Activated naive CD8-positive, alpha-beta T cell treated with anti-CD3 and anti-CD28 coated beads, Interleukin-2, amount 50 U/mL, for 16 hours (primary cell): ENCODE measurements at places on chromosomes 12 and 14.

GRCh38 chr12:4197922-4198763 lies 75.4 kb upstream of the CCND2 start:
- no peak for DNase-seq

- DNase-seq, result no peak
Observed at GRCh38 chr14:69612014-69612782, 802 bp downstream of the SUSD6 start.

GRCh38 chr14:102580550-102581110 lies 11.8 kb upstream of the RCOR1 start:
- no peak for DNase-seq

- no peak for DNase-seq
Observed at GRCh38 chr12:21296751-21297406, 37.8 kb downstream of the SLCO1A2 start.

DNA sequence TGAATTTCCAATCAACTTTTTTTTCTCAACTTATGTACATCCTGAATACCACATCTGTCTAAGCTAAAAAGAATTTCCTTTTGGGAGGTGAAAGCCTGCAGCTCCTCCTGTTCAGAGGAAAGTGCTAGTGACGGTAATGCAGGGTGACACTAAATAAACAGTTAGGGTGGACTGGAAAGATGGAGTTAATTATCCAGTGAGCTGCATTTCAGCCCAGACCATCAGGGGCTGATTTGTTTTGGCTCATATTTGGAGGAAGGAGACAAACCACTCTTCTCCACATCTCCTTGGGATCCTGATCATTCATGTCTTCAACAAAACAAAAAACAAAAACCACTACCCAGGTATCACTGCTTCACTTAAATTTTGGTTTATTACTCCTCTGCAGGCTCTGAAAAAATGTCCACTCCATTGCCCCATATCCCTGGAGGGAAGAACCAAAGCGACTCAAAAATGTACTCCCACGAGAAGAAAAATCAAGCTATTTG lies 5.1 kb upstream of the SIX1 start:
- no peak for DNase-seq

DNA sequence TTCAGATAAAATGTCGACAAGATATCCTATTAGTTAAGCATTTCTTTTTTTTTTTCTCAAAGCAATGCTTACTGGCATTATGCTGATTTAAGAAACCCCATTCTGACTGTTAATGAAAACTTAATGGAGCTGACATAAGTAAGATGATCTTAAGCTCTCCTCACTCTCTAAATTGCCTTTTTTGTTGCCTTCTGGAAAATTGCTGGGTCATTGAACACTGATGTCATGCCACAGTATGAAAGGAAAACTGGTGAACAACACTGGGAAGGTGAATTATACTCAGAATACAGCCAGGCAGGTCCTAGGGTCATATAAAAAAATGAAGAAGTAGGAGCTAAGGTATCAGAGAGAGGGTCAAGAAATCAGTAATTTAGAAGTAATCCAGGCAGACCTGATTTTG lies 179.9 kb downstream of the BTG1 start:
- DNase-seq, result no peak

- DNase-seq, result no peak
Observed at GRCh38 chr12:128276471-128276870, 9.5 kb downstream of the TMEM132C start.

DNA sequence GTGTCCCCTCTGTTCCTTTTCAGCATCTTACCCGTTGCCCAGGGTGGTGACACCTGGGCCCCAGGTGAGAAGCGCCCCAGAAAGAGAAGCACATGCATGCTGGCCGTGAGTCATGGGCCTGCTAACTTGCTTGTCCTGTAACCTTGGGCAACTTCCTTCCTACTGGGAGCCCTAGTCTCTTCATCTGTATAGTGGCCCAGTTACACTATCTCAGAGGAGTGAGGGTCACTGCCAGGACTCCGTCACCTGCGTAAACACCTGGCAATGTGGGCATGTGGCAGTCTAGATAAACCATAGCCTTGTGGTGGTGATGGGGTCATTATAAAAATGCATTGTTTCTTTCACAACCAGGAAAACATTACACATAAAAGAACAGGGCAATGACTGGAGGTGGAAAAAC lies 125.2 kb downstream of the SLC25A47 start:
- DNase-seq, result no peak

- no peak for DNase-seq
Observed at GRCh38 chr12:58870595-58870994, 49.7 kb downstream of the LRIG3 start.

- DNase-seq, result no peak
Observed at GRCh38 chr12:79871621-79872020, 63.3 kb downstream of the PPP1R12A start.

DNA sequence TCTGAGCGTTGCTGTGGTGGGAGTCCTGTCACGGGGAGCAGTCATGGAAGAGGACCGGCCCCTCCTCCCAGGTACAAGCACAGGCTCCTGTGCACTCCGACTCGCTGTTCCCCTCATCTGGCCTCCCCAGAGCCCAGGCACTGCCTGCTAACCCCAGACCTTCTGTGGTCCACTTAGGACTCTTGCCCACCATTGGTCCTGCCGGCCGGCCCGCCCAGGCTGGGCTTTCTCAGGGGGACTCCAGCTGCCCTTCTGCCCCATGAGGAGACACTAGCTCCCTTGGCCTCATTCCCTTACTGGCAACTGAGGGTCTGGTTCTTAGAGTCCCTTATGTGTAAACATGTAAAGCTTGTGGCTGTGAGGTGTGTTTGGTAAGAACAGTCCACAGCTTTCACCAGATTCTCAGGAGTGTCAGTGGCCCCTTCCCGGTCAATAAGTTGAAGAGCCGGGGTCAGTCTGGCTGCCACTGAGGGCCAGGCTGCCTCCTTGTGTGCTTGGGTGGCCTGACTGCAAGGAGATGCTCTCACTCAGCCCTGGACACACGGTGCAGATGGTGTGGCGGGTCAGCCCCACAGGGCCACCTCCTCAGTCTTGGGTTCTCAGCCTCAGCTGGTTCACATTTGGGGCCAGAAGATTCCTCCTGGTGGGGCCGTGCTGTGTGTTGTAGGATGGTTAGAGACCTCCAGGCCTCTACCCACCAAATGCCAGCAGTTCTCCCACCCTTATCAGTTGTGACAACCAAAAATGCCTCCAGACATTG lies 43.6 kb downstream of the DDX51 start:
- no peak for DNase-seq

- DNase-seq, result no peak
Observed at GRCh38 chr14:41859336-41859735, 252.7 kb downstream of the LRFN5 start.
